ENCODE measurements at places on chromosomes 2 and 18. TPM values are rescaled to one million over a fixed set of nuclear protein-coding genes. Genes with fewer than 3 reads are reported as not detected.

C18orf32 gene
- total RNA-seq: 44.7 TPM

IL18RAP gene
- total RNA-seq: not detected

B4GALT6 gene
- not detected for total RNA-seq

UGT1A4 gene
- total RNA-seq: not detected

DSG1 gene
- total RNA-seq: not detected

SGPP2 gene
- not detected for total RNA-seq

PSMA8 gene
- not detected for total RNA-seq

CPS1 gene
- 12.8 TPM for total RNA-seq

EIF2AK3 gene
- 13.5 TPM for total RNA-seq

SPP2 gene
- not detected for total RNA-seq

CYP27A1 gene
- not detected for total RNA-seq

MARCHF4 gene
- total RNA-seq: 0.14 TPM

POTEJ gene
- total RNA-seq: not detected

CCL20 gene
- total RNA-seq: not detected

LHCGR gene
- total RNA-seq: not detected

NT5DC4 gene
- total RNA-seq: not detected

TCF7L1 gene
- total RNA-seq: 0.44 TPM

WNT6 gene
- 0.14 TPM for total RNA-seq

KIF1A gene
- 24.9 TPM for total RNA-seq

MRPS5 gene
- 76.7 TPM for total RNA-seq

DCDC2C gene
- not detected for total RNA-seq

SCYGR2 gene
- total RNA-seq: not detected

CLK1 gene
- 31.6 TPM for total RNA-seq

ARHGAP25 gene
- total RNA-seq: not detected
